ENCODE measurements at places on chromosomes 1 and 21. TPM values are rescaled to one million over a fixed set of nuclear protein-coding genes. Genes with fewer than 3 reads are reported as not detected.

GRCh38 chr1:78092643-78093042 lies 46.9 kb downstream of the GIPC2 start:
- no peak for DNase-seq

- no peak for DNase-seq
Observed at GRCh38 chr1:31609514-31610118, 7.9 kb upstream of the HCRTR1 start.

- no peak for DNase-seq
Observed at GRCh38 chr1:159168043-159168442, 3.4 kb upstream of the CADM3 start.

DNA sequence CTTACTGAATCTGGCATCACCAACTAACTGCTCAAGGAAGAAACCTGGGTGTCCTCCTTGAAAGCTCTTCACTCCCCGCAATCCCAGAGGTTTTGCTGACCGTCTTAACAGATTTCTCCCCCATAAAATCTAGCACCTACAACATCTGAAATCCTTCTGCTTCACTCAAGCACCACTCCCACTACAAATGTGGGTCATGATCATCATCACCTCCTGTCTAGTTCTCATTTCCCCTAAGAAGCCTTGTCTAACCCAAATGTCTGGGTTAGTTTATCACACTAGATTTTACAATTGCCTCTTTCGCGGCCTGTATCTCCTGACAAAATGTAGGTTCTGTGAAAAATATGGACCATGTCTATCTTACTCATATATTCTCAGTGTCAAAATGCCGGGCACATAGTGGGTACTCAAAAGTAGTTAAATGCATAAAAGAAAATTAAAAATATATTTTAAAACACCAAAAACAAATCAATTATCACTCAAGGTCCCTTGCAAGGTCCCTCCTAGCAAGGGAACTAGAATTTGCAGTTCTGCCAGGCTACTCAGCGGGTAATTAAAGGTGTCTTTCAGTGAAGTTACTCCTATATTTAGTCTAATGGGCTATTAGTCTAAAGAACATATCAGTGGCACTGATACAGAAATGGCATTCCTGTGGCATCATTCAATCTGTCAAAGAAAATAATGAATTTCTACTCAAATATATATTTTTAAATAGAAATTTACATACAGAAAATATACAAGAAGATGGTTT lies 19.6 kb downstream of the C21orf91 start:
- no peak for DNase-seq

- no peak for DNase-seq
Observed at GRCh38 chr1:231776757-231777062, 150.1 kb downstream of the DISC1 start.

The TNFRSF1B gene
- 3.7 TPM for total RNA-seq

DNA sequence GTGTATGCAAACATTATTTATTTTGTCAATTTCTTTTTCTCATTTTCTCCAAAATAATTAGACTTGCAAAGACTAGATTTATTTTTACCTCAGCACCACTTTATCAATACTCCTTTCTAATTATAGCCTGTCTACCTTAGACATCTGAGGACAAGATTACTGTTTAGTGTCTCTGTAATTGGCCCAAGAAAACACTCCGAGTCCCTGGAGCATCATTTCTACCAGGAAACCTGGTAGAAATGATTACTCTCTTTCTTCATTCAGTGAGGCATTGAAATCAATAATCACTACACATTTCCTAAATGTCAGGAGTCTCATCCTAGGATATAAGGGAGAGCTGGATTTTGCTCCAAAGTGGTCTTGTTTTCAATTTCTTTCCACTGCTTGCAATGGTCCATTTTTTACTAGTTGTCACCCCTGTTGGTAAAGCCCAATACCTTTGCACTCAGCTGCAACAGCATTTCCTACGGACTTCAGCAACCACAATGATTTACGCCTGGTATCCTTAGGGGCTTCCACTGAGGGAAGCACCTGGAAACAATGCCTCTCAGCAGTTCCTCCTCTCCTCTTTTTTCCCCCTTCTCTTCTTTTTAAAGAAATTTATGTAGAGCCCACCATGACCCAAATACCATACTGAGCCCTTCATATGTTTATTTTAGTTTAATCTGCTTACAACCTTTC lies 64.6 kb downstream of the GRIK1 start:
- no peak for DNase-seq

DNA sequence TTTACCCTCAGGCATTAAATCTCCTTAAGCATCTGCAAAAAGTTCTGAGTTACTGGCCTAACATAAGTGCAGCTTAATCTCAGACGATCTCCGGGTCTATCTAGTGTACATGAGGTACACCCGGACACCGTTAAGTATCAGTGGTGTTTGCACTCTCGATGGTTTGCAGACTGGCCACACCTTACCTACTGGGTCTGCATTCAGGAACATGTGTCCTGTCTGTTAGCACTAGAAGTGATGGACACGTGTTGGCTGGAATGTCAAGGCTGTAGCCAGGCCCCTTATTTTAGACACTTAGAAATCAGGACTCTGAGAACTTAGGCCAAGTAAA lies 783 bp upstream of the AGL start:
- peak; percentile 17 for DNase-seq

GRCh38 chr1:27141266-27142003 lies 13.5 kb downstream of the SLC9A1 start:
- DNase-seq, result no peak

DNA sequence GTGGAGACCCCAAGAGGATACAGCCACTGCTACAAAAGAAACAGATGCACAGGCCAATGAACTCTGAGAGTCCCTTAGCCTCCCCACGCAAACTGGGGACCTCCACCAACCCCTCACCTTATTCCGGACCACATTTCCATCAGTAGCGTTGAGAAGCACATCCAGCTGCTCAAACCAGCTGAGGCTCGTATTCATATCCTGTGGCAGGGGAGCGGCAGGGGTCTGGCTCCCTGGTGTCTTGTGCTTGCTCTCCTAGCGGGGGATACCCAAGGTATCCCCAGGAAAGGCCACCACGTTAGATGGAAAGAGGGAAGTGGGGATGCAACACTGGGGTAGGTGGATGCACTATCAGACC lies 481 bp downstream of the CCDC163 start:
- no peak for DNase-seq

DNA sequence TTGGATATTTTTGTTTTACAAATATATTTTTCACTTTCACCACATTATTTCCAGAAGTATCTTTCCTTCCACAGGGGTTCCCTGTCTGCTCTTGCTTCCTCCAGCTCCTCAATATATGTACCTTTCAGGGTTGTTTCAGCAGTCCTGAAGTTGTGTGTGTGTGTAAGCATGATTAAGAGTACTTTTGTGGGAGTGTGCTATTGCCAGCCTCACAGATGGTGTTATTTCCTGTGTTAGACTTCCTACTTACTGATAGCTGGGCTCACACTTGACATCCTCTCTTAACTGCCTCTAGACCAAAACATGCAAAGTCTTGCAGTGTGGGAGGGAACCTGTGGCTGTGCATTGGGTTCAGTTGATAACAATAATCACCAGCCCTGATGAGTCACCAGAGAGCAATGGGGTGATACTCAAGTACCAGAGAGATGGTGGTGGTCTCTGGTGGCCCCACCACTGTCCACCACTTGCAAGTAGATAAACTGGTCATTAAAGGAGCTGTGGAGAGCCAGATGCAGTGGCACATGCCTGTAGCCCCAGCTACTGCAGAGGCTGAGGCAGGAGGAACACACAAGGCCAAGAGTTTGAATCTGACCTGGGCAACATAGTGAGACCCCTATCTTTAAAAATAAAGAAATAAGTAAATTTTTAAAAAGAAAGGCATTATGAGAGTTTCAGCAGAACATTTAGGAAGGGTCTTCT lies 126.7 kb downstream of the NR5A2 start:
- no peak for DNase-seq

DNA sequence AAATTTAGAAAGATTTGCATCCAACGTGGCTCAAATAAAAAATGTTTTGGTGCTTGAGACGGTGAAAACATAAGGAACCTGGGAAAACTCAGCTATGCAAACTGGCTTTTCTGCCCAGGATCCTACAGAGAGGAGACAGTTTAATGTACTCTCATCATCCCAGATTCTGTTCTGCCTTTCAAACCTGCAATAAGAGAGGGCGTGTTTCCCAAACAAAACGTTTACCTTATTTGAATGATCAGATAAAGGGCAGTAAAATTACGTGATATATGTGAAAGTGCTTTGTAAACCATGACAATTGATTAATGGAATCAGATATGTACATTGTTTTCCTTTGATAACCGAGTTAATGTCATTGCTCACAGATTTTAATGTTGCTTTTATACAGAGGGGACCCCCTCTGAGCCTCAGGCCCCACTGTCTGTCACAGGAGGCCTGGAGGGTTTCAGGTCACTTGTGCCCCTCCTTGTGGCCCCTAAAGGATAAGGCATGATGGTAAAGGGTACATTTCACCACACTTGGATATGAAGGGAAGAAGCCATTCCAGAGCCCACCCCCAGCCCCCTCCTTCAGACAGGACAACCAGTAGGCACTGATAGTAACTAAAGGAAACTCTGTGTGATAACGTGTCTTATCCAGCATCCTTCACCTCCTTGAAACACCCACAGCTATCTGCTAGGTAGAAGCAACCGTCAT lies 157.6 kb downstream of the EDEM3 start:
- DNase-seq, result no peak

- no peak for DNase-seq
Observed at GRCh38 chr1:167792188-167792565, 70.4 kb downstream of the MPZL1 start.

The RCOR3 gene
- total RNA-seq, result 60.1 TPM

The ABCG1 gene
- 14.2 TPM for total RNA-seq

The SLC9C2 gene
- total RNA-seq, result 3.3 TPM

DNA sequence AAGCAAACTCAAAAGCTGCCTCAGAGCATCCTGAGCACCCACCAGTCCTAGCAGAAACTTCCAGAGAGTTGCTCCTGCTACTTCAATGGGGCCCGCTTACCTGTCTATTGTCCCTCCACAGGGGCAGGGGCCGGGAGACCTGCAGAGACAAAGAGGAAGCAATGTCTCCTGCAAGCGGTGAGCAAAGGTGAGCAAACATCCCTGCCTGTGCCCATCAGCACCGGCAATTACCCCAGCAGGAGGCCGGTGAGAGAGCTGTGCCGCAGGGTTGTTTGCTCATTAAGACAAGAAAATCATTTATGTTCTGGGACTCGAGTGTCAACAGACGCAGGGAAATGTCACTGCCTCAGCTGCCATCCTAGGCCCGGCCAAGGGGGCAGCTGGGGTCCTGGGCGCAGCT lies 53.8 kb upstream of the TARDBP start:
- no peak for DNase-seq

The PYHIN1 gene
- total RNA-seq, result not detected

DNA sequence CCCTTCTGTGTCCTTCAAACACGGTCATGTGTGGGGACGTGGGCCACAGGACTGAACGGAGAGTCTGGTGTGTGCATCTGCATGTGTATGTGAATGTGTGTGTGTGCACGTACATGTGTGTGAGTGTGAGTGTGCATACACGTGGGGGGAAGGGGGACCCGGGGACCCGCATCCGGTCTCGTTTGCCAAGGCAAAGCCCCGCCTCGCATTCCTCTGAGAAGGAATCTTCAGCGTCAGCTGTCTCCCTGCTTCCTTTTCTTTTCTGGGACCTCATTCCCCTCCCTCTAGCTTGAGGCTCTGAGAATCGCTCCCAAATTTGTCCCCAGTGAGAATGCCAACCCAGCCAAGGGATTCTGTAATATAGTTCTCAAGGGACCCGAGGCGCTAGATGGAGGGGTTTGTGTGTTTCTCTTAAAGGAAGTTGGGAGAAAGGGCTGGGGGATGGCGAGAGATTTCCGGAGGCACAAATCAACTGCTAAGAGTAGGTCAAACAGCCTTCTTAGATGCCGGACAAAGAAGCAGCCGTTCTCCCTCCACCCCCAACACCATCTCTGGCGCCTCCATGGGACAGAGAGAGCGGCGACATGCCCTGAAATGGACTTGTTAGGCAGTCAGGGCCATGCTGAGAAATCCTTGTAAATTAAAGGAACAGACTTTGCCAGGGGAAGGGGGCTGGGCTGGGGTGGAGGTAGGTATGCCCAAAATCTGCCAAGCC lies 6.6 kb downstream of the IFFO2 start:
- no peak for DNase-seq

The CLEC20A gene
- not detected for total RNA-seq

DNA sequence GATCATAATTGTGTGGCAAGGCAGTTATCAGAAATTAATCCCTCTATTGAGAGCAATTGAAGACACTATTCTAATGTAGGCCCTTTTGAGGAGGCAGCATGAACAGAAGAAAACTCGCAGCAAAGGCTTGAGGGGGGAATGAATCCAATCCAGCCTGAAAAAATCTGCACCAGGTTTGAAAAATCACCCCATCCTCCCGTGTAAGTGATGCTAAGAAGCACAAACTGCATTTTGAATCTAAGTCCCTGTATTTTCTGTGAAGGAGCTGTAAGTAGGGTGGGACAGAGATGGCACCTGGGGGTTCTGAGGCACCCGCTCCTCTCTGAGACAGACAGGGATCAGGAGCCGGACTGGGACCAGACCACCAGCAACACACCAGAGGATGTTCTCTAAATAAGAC lies at the start of gene CRB1:
Gene CRB1 (plus strand): TSS at position 241 of the 400 bp plus-strand sequence. CDS start 161 bp downstream, outside the sequence.
- peak; percentile 65 for DNase-seq

- peak; percentile 74 for DNase-seq
Observed at GRCh38 chr1:17633654-17634053, 94.2 kb downstream of the ARHGEF10L start.

The FAM72D gene
- 1.4 TPM for total RNA-seq

- DNase-seq, result no peak
Observed at GRCh38 chr1:16409536-16410152, 27.6 kb downstream of the SPATA21 start.

The CCDC27 gene
- total RNA-seq, result not detected

The SLC1A7 gene
- not detected for total RNA-seq

GRCh38 chr1:55812281-55812680 lies 597.1 kb upstream of the USP24 start:
- no peak for DNase-seq

DNA sequence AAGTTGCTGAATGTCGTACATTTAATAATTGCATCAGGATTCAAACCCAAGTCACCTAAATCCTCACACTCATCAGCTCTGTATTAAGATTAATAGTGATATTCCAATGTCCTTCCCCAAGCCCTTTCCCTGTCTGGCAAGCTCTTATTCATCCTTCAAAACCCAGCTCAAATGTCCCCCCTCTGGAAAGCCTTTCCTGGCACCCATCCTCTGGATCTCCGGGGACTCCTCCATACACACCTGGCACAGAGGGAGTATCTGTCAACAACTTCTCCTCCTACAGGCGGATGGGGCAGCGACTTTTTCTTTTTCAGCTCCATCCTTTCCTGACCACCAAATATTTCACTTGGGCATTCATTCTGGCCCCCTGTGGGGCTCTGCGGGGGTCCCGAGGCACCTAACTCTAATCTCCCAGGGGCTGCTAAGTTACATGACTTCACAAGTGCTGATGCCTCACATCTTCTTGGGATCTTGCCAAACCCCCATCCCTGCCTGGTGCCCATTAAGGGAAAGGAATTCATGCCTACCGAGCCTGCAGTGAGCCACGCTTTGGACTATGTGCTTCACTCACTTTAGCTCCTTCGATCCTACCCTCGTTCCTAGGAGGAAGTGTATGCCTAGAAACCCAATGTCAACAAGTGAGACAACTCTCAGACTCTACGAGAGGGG lies 15.2 kb downstream of the TINAGL1 start:
- no peak for DNase-seq

- DNase-seq, result no peak
Observed at GRCh38 chr1:92486251-92487077, at the start of gene GFI1. TSS of gene GFI1 (minus strand) at chr1:92486925. CDS start at chr1:92483487, 3,438 bp downstream.

All from cerebellum (tissue), 4 donors.